ENCODE measurements at places on chromosomes 12 and 14. TPM values are rescaled to one million over a fixed set of nuclear protein-coding genes. Genes with fewer than 3 reads are reported as not detected.
A peak's percentile ranks its signal among the peaks of the same experiment; 100 is the strongest.

Gene SPTB
- 195 TPM for total RNA-seq

GRCh38 chr14:67694791-67695393 lies 672 bp downstream of the RDH11 start:
- no peaks in the 10 kb centered on the region for H3K27me3 ChIP-seq
- DNase-seq = peak; percentile 38
- peaks cover 29% of the 10 kb centered on the region for H3K4me1 ChIP-seq
- peaks cover 29% of the 10 kb centered on the region for H3K36me3 ChIP-seq

DNA sequence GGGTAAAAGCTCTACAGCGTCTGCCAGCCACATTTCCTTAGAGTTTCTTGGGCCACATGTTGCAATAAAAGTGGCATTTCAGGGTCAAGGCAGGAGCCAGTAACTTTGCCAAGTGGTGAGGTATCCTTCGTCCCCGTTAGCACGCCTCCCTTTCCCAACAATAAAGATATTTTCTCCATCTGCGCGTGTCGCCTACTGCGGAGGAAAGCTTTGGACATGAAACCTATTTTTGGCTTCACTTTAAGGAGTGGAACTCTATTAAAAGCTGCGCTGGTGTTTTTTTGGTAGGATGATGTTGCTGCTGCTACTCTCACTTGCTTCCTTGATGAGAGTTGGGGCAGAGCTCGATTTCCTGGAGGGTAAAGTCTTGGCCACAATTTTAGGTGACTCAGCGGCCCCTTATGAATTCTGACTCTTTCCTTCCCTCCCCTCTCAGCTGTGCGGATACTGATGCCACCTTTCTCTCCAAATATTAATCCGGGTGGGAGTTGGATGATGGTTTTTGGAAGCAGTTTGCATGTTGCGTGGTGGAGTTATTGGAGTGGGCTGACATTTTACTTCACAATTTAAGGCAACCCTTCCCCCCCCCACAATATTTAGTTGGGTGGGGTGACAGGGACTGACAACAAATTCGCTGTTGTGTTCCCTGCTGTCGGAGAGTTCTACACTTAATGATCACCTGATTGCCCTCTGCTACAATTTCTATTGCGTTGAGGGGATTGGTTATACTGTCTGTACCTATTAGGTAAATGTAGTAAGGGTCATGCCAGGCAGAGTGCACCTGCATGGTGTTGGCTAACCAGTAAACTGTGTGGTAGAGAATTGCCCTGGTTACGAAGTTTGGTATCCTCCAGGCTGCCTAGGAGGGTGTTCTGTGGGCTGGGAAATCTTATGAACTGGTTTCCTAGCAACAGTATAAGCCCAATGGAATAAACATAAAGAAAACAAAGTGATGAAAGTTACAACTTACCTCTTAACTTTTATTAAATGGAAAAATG lies 1.1 kb downstream of the CCDC91 start:
- no peaks in the 10 kb centered on the region for H3K27me3 ChIP-seq
- peaks cover 5% of the 10 kb centered on the region for H3K4me1 ChIP-seq
- peak overlapping the region; percentile 99 for H3K27ac ChIP-seq
- peak overlapping the region; percentile 81 for H3K4me3 ChIP-seq

- H3K4me3 ChIP-seq = peak overlapping the region; percentile 42
- peaks cover 12% of the 10 kb centered on the region for H3K4me1 ChIP-seq
- H3K36me3 ChIP-seq = no peaks in the 10 kb centered on the region
- DNase-seq = peak; percentile 56
- H3K27me3 ChIP-seq = no peaks in the 10 kb centered on the region
Observed at GRCh38 chr14:99605299-99605961, 1.4 kb upstream of the CCDC85C start.

DNA sequence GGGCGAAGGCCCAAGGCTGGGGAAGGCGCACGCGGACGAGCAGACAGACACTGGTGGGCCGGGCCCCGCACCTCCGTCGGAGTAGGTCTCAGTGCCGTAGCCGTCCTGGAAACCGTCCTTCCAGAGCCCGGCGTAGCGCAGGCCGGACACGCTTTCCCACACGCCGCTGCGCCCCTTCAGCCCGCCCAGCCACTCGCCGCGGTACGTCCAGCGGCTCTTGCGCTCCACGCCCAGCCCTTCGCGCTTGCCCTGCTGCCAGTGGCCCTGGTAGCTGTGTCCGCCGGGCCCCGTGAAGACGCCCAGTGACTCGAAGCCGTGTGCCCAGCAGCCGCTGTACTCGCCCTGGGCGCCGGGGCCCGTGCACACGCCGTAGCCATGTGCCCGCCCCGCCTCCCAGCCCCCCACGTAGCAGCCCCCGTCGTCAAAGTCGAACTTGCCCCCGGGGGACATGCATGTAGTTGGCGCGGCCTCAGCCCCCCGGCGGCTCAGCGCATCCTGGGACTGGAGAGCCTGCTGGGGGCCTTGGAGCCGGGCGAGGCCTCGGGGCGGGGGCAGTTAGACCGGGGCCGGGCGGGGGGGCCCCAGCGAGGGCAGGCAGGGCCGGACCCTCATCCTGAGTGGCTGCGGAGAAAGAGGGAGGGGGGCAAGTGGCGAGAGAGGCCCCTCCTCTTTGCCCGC lies 1.4 kb downstream of the JPH4 start:
- H3K27me3 ChIP-seq = peaks cover 44% of the 10 kb centered on the region
- H3K4me1 ChIP-seq = peaks cover 28% of the 10 kb centered on the region
- no peak overlapping the region for H3K4me3 ChIP-seq
- no peak for DNase-seq
- no peaks in the 10 kb centered on the region for H3K36me3 ChIP-seq

Gene GPR68
- 1.5 TPM for total RNA-seq

DNA sequence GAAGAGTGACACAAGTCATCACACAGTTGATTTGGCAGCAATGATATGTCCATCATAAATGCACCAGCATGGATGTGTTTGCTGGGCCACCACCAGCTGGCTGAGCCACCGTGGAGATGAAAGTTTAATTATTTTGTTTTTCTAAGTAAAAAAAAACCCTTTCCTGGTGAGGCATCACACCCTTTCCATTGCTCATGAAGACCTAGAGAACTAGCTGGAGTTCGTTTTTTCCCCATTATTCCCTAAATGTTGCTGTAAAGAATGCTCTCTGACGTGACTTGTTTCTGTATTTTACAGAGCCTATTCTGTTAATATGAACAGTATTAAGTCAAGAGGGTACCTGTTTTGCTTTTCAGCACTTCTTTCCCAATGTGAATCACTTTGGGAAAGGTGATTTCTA lies 257.9 kb downstream of the MSRB3 start:
- no peaks in the 10 kb centered on the region for H3K36me3 ChIP-seq
- no peak for DNase-seq
- H3K4me3 ChIP-seq = no peak overlapping the region
- no peak overlapping the region for H3K27ac ChIP-seq

DNA sequence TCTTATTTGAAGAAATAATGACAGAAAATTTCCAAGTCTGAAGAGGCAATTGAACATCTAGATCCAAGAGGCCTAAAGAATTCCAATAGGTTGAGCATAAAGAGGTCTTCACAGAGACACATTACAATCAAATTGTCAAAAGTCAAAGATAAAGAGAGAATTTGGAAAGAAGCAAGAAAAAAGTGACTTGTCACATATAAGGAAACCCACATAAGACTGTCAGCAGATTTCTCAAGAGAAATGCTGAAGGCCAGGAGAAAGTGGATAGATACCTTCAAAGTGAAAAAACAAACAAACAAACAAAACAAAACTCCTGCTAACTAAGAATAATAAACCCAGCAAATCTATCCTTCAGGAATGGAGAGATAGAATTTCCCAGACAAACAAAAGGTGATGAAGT lies 118.1 kb upstream of the LGR5 start:
- no peaks in the 10 kb centered on the region for H3K27me3 ChIP-seq
- H3K4me1 ChIP-seq = no peaks in the 10 kb centered on the region
- no peaks in the 10 kb centered on the region for H3K36me3 ChIP-seq
- no peak for DNase-seq

Gene YEATS4
- total RNA-seq = 7.8 TPM

GRCh38 chr12:50953047-50953446 lies 703 bp downstream of the HIGD1C start:
- H3K27ac ChIP-seq = no peak overlapping the region
- DNase-seq = no peak
- H3K4me3 ChIP-seq = no peak overlapping the region
- H3K36me3 ChIP-seq = no peaks in the 10 kb centered on the region
- H3K27me3 ChIP-seq = no peaks in the 10 kb centered on the region

GRCh38 chr12:111761099-111761498 lies 5.6 kb upstream of the ALDH2 start:
- DNase-seq = no peak
- no peak overlapping the region for H3K27ac ChIP-seq
- H3K36me3 ChIP-seq = peaks cover 5% of the 10 kb centered on the region
- H3K4me3 ChIP-seq = no peak overlapping the region
- peaks cover 13% of the 10 kb centered on the region for H3K4me1 ChIP-seq

Gene KCNC2
- not detected for total RNA-seq

All from heart left ventricle (tissue), 16 donors.